ENCODE measurements at places on chromosomes 6 and 20.

- DNase-seq: no peak
Observed at GRCh38 chr20:4509825-4510522, 211.7 kb upstream of the PRND start.

DNA sequence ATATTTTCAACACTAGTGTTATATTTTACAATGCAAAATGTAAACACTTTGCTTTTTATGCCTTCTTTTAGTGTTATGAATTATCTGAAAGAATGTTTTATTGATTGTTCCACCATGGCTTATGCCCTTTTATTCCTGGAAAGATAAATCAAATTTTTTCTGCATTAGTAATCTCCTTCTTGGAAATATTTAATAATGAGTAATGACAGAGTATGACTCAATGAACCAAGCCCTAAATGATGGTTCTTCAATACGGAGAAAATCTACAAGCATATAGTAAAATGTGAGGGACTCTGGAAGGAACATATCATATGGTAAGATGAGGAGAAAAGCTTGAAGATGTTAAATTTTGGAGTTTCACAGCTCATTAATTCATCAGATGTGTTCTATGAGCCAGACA, 929.6 kb downstream of the C6orf118 start:
- no peak for DNase-seq

DNA sequence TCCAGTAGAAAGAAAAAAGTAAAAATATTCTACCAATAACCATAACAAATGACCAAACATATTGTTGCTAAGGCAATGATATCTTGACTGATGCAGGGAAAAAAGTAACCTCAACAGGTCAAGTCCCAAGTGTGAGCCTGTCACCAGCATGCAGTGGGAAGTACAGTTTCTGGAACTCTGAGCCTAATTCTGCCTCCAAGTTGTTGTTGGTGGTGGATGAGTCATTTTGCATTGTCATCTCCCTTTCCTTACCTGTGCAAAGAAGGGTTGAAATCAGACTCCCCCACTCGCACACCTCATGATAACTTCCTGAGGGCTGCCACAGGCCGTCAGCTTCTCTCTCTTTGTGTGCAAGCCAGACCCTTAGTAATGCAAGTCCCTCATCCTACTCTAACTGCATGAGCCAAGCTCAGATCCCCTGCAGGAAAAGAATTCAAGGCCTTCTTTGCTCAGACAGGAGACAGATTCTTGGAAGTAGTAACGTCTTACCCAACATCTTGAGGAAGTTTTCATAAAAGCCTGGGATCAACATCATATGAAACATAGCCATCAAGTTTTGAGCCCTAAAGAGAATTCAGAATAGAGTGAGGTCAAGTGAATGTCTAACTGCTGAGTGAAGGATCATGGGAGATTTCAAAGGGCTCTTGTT, 207.6 kb upstream of the FOXA2 start:
- DNase-seq: no peak

DNA sequence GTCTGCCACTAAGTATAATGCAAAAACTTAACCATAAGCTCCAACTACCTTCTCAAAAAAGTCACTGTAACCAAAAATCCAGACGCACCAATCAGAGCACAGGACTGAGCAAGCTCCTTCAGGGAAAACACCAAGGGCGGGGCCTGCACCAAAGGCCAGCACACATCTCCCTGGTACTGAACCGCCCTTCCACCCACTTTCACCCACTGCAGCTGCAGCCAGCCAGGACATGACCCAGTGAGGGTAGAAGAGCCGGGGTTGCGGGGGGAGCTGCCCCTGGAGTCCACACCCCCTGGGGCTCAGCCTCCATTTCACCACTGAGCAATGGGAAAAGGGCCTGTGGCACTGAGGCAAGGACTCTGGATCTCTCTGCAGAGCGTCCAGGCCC, 54.3 kb downstream of the TAF4 start:
- DNase-seq: no peak

DNA sequence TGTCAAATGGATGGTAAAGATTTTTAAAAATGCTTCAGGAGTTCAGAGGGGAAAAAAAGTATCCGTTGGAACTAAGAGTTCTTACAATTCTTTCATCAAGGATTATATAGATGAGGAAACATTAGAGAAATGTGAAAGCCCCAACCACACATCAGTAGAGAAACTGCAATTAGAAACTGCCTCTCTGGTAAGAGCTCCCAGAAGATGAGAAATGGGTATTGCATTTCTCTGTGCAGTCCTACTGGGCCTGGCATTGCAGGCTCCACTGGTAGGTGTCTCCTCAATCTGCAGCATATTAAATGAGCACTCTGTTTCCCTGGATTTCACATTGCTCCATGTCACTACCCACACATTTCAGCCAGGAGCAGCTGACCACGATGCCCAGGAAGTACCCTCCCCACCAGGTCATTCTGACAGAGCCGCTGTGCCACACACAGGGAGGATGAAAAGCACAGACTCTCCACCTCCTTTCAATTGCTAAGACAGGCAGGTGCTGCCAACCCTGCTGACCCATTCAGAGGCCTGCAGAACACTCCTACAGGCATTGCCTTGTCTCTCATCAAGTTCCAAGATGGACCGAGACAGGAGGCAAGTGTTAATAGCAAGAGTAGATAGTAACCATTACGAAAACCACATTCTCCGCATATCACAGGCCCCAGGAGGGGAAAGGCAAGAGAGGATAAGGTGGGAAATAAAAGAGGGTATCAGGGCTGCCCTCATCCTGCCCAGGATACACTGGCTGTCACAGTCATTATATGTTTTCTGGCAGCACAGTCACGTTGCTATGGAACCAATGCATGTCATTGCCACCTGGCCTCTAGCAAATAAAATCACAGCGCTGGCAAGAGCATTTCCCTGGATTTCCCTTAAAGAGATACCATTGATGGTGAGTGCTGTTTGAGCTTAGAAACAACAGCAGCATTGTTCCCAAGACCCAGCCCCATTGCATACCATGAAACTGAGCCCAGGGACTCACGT, 241.7 kb downstream of the ATXN1 start:
- no peak for DNase-seq

DNA sequence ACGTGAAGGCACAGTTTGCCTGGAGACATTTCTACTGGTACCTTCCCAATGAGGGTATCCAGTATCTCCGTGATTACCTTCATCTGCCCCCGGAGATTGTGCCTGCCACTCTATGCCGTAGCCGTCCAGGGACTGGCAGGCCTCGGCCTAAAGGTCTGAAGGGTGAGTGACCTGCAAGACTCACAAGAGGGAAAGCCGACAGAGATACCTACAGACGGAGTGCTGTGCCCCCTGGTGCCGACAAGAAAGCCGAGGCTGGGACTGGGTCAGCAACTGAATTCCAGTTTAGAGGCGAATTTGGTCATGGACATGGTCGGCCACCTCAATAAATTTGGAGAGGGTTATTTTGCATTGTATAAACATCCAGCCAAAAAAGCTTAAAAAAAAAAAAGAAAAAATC, 420.3 kb upstream of the FLRT3 start:
- no peak for DNase-seq

DNA sequence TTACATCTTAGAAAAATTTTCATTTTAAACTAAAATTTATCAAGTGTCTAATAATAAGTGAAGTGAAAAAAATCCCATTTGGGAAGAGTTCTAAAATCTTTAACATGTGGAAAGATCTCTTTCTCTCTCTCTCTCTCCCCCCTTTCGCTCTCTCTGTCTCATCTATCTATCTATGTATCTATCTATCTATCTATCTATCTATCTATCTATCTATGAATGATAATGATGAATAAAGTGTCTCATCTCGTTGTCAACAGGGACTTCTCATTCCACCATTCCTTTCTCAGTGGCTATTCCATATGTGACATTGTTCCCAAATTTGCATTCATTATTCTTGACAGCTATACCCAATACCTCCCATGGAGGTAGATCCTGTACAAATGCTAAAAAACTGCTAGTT, 15.2 kb downstream of the CCDC170 start:
- DNase-seq: no peak

DNA sequence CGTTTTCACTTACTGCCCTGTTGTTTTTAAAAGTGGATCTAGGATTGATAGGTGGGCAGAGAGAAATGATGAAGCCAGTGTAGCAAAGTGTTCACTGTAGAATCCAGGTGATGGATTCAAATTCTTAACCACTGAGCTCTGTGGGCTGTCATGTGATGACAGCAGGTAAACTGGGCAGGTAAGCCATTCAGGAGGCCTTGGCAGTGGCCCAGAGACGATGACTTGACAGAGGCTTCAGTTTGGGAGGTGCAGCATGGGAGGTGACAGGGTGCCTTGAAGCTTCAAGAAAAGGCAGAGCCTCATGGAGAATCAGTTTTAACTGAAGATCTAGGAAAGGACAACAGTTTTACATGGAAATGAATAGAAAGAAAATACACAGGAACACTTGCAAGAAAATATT, 2.0 kb downstream of the NAA20 start:
- no peak for DNase-seq

- DNase-seq: peak; percentile 44
Observed at GRCh38 chr6:56246881-56247653, at the start of gene COL21A1. TSS of gene COL21A1 (minus strand) at chr6:56247580. CDS start at chr6:56182618, 64,962 bp downstream.

DNA sequence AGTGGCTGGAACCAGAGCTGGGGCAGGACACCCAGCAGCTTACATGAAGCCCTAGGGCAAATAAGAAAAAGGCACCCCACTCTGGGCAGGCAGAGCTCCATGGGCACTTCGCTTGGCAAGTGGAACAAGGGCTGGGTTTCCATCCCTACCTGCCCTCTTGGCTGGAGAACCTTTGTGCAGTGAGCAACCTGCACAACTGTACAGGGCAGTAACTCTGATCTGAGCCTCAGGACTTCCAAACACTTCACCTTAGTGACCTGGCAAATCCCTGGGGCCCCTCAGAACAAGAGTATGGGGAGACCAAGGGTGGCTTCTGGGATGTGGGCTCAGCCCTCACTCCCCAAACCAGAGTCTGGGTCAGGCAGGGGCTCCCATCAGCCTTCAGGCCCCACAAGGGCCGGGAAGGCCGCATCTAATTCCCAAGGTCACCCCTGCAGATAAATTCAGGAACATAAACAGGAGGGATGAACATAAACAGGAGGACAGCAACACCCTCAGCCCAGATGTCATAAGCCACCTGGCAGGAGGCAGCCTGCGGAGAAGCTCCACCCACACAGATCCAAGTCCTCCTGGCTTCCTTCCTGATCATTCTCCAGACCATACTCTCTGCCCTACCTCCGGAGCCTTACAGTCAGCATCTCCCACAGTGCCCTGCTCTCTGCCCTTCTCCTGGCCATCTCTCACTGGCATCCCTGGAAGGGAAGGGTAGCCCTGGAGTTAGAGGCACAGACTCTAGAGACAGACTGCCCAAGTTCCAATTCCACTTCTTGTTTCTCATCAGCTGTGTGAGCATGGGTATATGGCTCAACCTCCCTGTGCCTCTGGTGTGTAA, 37.5 kb downstream of the HNF4A start:
- no peak for DNase-seq

DNA sequence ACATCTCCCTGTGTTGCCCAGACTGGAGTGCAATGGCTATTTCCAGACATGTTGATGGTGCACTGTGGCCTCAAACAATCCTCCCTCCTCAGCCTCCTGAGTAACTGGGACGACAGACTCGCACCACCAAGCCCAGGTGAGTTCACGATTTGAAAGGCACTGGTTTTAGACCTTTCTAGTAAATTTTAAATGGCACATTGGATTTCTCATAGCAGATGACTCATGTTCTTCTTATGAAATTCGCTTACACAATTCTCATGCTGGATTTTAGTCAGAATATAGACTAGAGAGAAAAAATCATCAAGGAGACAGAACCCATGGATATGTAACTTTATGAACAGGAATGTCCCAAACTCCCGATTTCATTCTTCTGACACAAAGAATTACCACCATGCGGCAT, 18.1 kb upstream of the PXDC1 start:
- no peak for DNase-seq

DNA sequence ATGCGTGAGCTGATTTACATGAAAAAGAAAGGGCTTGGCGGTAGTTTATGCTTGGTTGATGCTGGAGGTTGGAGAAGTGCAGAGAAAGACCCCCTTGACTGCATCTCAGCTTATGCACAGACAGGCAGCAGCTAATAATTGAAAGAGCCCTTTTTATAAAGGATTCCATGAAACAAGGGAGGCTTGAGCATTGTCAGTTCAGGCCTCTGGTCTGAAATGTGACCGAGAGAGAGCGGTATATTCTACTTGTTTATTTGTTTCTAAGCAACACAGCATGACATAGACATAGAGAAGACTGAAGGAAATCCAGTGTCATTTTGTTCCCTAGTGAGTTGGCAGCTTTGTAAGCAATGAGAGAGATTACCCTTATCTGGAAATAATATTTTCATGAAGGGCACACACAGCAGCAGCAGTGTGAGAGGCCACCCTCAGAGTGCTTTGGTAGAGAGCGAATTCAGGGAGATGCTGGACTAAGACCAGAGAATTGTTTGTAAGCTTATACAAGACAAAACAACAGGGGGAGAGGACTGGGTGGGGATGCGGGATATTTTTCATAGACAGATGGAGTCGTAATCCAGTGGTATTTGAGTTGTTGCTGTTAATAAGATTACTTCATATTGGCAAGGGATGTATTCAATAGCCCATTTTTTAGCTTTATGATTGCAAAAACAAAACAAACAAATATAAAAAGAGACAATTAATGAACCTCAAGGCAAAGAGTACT, 34.6 kb upstream of the LAMA2 start:
- DNase-seq: no peak

DNA sequence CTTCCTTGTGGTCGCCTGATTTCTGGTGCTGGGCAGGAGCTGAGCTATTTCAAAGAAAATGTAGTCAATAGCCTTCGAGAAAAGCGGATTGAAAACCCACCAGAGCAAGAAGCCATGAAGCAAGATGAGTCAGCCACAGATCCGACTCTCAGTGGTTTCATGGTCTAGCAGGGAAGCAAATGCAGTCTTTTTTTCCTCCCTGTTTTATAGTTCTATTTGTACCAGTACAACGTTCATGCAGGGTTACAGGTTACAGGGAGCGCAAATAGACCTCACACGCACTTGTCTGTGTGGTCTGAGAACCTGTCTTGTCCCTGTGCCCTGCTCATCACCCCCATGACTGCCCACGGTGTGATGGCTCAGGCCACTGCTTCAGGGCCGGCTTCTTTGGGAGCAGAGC, 309.8 kb upstream of the SUPT3H start:
- DNase-seq: no peak

GRCh38 chr6:147262946-147263345, 58.7 kb downstream of the STXBP5 start:
- no peak for DNase-seq

- DNase-seq: no peak
Observed at GRCh38 chr6:24766680-24767462, 7.9 kb upstream of the GMNN start.

- DNase-seq: no peak
Observed at GRCh38 chr6:127177923-127178231, 59.4 kb downstream of the RSPO3 start.

DNA sequence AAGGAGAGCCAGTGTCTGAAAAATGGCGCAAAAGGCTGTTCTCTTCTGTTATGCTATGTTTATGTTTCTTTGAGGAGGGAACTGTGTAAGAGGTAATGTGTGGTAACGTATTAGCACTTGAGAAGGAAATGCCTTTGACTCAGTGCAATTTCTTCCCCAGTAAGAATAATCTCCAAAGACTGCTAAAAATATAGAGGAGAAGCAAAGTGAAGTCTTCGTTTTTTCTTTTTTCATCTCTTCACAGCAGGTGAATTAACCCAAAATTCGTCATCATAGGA, 47.1 kb upstream of the IFNGR1 start:
- no peak for DNase-seq
